Subcutaneous preadipocyte (primary cell): ENCODE measurements at places on chromosomes 2 and 18. TPM values are rescaled to one million over a fixed set of nuclear protein-coding genes. Genes with fewer than 3 reads are reported as not detected.

SKOR2 gene
- total RNA-seq, result not detected in 2 replicates

TBR1 gene
- under 0.01 TPM in 2 replicates for total RNA-seq

MPP4 gene
- 2.6 and 5.3 TPM in 2 replicates for total RNA-seq

ZNF407 gene
- total RNA-seq, result 13.6 and 17.8 TPM in 2 replicates

CASP10 gene
- 5.1 and 7.4 TPM in 2 replicates for total RNA-seq

VWA3B gene
- not detected in 2 replicates for total RNA-seq

POTEI gene
- not detected in 2 replicates for total RNA-seq

NOSTRIN gene
- under 0.01 and 0.20 TPM in 2 replicates for total RNA-seq

SCTR gene
- not detected in 2 replicates for total RNA-seq
